Progenitor cell of endocrine pancreas (in vitro differentiated cells): ENCODE measurements at places on chromosomes 11 and 22.

- no peak for DNase-seq
Observed at GRCh38 chr22:50500452-50500851, 7.0 kb downstream of the LMF2 start.

DNA sequence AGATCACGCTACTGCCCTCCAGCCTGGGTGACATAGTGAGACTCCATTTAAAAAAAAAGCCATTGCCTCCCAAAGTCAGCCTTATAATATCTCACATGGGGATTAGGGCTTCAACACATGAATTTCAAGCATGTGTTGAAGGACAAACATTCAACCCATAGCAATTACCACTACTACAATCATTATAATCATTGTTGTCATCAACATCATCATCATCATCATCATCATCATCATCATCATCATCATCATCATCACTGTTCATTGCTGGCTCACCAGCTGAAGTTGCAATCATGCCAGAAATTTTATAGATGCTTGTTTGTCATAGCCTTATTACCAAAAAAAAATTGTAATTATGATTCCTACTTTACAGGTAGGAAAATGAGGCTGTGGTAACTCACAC lies 762.9 kb downstream of the METTL15 start:
- no peak for DNase-seq

- DNase-seq = no peak
Observed at GRCh38 chr11:81578571-81578970, 1155.1 kb downstream of the FAM181B start.

DNA sequence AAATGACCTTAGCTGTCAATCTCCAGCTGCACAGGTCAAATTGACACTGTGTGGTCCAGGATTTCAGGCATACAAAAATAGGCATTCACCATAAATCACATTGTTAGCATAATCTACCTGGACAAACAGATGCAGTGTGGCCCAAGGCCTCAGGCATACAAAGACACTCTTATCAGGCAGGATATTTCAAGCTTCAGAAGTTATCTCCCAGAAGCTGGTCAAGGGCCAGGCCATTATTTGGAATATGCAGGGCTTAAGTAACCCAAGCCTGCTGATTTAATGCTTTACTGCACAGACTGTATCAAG lies 25.5 kb upstream of the HORMAD2 start:
- DNase-seq = no peak

GRCh38 chr11:132999516-132999915 lies 532.8 kb downstream of the OPCML start:
- no peak for DNase-seq

DNA sequence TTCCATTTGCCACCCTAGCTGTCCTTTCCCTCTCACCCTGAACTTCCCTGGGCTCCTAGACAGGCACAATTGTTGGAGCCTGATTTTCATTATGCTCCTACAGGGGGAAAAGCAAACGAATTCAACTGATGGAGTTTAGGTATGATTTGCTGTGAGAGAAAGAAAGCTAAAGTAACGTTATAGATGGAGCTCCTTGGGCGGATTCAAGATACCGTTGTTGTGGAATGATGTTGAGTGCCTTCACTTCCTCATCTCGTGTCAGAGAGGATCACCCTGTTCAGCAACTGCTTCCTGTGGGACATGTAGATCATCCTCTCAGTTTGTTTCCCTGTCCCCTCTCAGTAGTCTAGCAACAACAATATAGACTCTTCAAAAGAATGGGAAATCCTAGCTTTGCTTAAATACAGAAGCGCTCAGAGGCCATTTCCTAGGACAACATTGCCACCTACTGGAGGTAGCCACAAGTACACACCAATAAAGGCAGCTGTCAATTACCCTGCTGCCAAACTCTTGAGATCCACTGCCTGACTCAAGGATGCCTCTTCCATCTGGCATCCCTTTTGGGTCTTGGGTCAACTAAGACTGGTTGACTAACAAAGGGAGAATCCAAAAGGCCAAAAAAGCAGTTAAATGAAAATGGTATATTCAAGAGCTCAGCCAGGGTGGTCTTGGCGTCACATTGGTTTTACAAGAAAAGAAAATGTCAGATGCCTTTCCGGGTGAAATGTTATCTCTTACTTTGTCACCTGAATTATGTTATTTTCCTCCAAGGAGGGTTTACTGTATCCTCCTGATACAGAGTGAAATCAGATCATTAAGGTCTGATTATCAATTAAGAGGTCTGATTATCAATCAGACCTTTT lies 13.5 kb upstream of the DTX4 start:
- DNase-seq = peak; percentile 44

DNA sequence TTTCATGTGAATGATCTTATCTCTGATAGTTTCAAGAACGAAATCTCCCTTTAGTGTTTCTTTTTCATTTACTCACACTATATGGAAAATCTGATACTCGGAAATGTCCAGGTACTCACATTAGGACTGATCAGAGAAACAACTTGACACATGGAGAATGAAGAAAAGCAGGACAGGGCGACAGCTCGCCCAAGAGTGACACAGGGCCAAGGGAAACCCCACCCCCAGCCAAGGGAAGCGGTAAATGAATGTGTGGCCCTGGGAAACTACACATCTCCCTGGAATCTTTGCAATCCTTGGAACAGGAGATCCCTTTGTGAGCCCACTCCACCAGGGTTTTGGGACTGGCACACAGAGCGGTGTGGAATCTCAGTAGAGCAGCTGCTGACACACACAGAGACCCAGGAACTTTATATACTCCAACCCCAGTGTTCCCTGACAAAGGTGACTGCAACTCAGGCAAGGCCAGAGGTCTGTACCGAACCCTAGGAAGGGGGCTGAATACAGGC lies 303.7 kb upstream of the ARHGAP42 start:
- DNase-seq = no peak

DNA sequence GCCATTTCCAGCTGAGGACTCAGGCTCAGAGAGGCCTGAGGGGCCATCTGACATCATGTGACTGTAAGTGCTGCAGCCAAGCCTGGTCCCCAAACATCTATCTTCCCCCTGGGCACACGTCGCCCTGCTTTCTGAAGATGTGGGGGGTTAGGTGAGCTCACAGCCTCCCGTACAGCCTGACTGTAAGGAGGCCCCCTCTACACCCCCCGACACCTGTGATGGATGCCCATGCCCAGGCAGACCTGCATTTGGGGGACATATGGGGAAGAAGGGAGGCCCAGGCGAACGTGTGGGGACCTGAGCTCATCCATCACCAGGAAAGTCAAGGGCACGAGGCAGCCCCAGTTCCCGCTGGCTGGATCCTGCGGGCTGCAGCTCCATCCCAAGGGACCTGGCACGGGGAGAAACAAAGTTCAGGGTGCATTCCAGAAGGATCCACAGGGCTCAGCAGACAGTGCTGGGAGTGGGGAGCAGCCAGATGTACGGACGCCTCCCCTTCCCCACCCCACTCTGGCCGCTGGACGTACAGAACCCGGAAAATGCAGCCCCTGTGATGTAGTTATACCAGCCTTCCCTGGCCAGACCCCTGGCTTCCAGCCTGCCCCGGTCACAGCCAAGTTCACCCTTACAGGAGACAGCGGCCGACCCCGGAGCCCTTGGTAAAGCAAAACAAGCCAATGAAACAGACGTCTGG lies 1431.4 kb downstream of the BRD1 start:
- no peak for DNase-seq

DNA sequence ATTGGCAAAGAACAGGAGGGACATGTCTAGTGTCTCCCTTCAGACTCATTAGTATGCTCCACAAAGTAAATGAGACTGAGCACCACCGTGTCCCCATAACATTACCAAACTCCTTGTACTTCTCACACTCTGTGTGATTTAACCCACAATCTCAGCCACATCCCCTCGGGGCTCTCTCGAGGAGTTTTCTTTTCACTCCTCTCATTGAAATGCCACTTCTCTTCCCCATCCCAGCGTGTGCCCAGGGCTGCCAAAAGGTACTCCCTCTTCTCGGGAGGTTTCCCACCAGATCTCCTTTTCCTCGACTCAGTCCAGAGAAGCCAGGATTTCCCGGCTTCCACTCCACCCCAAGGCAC lies 1.1 kb downstream of the RBFOX2 start:
- DNase-seq = no peak

DNA sequence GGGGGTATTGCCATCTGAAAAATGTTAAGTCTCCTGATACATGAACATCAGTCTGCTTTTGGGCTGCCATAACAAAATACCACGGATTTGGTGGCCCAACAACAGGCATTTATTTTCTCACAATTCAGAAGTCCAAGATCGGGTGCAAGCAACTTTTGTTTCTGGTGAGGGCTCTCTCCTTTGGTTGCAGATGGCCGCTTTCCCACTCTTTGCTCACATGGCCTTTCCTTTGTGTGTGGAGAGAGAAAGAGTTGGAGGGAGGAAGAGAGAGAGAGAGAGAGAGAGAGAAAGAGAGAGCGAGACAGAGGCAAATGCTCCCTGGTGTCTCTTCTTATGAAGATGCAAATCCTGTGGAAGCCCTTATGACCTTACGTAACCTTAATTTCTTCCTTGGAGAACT lies 2.5 kb upstream of the KRTAP5-2 start:
- no peak for DNase-seq

DNA sequence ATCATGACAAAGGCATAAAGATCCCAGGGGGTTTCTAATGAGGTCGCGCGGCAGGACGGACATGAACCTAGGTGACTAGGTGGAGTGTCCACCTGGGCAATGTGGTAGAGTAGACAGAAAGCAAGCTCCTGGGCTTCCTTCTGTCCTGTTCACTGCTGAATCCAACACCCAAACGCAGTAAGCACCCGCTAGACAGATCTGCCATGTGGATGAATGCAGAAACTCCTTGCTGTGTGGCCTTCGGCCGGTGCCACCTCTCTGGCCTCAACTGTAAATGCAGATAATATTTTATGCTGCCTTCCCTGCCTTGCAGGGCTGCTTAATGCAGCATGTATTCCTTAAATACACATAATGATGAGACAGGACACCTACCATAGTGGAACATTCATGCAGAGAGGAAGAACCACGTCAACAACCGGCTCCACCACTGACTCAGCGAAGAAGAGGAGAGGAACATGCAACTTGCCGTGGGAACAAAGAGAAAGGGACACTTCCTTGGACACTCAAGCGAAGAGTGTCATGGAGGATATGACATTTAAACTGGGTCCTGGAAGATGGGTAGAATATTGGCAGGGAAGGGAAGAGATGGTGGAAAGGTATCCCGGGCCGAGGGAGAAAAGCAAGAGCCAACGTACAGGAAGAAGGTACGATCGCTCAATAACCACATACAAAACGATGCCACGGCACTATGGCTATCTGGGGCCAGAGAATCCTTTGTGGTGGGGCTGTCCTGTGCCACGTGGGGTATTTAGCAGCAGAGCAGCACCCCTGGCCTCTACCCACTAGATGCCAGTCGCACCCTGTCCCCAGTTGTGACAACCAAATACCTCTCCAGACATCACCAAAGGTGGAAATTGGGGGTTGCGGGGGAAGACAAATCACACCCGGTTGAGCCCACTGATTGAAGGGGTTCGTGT lies 30.8 kb downstream of the MYH9 start:
- no peak for DNase-seq

- DNase-seq = no peak
Observed at GRCh38 chr11:33642461-33643166, 58.0 kb downstream of the C11orf91 start.

DNA sequence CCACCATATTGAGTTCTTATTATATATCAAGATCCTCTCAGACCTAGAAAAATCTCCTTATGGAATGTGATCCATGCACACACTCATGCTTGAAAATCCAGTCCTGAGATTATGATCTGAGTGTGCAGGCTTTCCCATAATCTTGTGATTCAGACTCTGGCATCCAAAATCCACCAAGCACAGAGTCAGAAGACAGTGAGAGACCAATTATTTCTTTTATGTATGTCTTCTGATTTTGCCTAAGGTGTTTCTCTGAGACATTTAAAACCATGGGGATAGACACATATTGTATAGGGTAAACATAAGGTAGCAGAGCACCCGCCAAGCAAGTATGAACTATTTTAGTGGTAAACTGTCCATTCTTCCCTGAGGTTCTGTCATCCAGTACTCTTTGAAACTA lies 52.0 kb upstream of the MMP13 start:
- no peak for DNase-seq

- DNase-seq = no peak
Observed at GRCh38 chr11:83475760-83476159, 189.6 kb upstream of the CCDC90B start.

DNA sequence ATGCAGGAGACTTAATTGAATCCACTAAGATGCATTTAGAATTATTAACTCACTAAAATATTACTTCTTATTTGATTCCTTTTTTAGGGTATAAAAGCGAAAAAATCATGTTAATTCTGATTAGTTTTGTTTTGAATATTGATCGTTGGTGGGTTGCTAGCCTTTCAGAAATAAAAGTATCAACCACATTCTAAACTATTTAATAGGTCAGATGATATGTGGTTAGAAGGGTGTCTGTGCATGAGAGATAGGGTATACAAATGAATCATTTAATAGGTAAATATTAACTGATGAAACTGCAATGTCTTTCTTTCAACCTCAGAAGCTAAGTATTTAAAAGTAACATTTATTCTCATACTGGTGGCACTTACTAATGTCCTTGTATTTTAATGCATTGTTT lies 515.1 kb downstream of the CNTN5 start:
- no peak for DNase-seq
